HT1080 (cell line): ENCODE measurements at places on chromosomes 7 and 10. TPM values are rescaled to one million over a fixed set of nuclear protein-coding genes. Genes with fewer than 3 reads are reported as not detected.

The HYAL4 gene
- 0.13 TPM in 1 of 2 replicates, not detected in the other for total RNA-seq

GRCh38 chr7:21427182-21427870 is 557 bp upstream of the SP4 start:
- DNase-seq = peak; percentile 99

- DNase-seq = no peak
Measured at GRCh38 chr10:16585103-16585502, 63.4 kb upstream of the C1QL3 start.

The COL26A1 gene
- total RNA-seq = 0.02 TPM in 1 of 2 replicates, not detected in the other

DNA sequence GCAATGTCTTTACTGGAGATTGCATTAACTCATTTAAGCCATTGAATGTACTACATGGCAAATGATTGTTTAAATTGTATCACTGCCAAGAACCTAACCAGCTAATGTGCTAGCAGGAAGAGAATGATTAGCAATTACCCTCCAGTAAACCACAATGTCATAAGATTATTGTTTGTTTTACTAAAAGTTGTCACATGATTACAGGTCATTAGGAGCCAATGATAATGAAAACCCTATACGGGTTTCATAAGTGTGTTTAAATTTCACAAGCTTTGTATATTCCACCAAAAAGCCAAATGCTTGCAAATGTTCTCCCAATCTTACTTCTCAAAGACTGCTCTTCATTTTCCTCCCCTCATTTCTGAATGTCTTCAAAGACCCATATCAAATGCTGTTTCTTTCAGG is 76.5 kb upstream of the PPP1R3C start:
- DNase-seq = no peak

GRCh38 chr10:78321000-78321399 is 287.3 kb downstream of the RPS24 start:
- DNase-seq = no peak

The ZNF679 gene
- total RNA-seq = not detected in 2 replicates

The CCL24 gene
- not detected in 2 replicates for total RNA-seq

- DNase-seq = no peak
Measured at GRCh38 chr7:129222064-129222463, 2.8 kb upstream of the AHCYL2 start.

The NYAP1 gene
- total RNA-seq = 0.10 and 0.20 TPM in 2 replicates

DNA sequence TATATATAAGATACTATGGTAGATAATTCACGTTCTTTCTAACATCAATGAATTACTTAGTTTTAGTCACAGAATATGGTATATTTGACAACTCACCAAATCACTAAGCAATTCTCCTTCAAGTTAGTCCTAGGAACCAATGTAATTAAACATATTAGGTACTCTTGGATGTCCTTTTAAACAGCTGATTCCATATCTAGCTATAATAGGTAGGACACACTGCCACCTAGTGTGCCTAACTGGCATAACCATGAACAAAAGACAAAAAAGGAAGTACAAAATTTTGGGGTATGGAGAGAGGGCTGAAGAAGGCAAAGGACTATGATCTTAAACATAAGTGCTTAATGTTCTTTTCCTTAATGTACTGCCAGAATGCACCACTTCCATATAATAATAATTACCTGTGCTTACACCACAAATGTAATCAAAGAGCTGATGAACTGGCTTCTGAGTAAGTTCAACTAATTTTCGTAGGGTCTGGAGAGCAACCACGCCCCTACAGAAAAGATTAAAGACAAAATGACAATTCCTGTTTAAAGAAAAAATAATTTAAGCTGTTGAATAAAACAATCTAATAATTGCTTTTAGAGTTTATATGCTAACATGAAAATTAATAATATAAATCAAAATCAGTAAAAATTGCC is 28.7 kb downstream of the PNPLA8 start:
- peak; percentile 48 for DNase-seq

DNA sequence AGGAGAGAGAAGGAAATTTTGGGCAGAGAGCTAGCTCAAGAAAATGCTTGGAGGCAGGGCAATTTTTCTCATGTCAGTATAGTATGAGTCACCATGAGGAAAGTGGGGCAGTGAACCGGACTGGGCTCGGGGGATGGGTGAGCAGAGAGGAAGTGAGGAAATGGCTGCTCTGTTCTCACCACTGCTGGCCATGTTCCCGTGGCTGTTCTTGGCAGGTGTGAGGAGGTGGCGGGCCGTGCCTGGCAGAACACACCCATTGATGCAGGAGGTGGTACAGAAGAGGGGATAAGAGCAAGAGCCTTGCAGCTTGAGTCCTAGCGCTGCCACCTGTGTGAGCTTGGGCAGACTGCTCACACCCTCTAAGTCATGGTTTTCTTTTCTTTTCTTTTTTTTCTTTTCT is 304.4 kb upstream of the LYZL1 start:
- peak; percentile 85 for DNase-seq
